ENCODE measurements at places on chromosomes 3 and 15.
A peak's percentile ranks its signal among the peaks of the same experiment; 100 is the strongest.

GRCh38 chr3:52838561-52839267 is 3.9 kb upstream of the MUSTN1 start:
- no peak for DNase-seq
- H3K4me1 ChIP-seq = peaks cover 34% of the 10 kb centered on the region
- no peak overlapping the region for H3K27ac ChIP-seq
- no peaks in the 10 kb centered on the region for H3K27me3 ChIP-seq
- H3K4me3 ChIP-seq = no peak overlapping the region

DNA sequence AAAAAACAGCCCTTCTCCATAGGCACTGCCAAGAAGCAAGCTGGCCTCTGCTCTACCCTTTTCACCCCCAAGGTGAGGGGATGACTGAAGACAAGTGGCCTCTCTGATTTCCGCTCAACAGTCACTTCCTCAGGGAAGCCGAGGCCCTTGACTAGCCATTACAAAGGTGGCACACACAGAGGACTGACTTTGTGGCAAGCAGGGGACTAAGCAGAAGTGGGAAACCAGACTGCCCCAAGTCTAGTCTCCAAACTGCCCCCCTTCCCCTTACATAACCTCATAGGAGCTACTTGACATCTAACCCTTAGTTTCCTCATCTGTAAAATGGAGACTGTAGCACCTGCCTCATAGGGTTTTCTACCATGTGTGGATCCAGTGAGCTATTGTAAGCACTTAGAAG is 118.9 kb downstream of the FOXP1 start:
- peaks cover 85% of the 10 kb centered on the region for H3K4me1 ChIP-seq
- no peak for DNase-seq
- peaks cover 60% of the 10 kb centered on the region for H3K36me3 ChIP-seq
- H3K27ac ChIP-seq = peak overlapping the region; percentile 23
- H3K27me3 ChIP-seq = no peaks in the 10 kb centered on the region

- no peak overlapping the region for H3K4me3 ChIP-seq
- H3K27me3 ChIP-seq = no peaks in the 10 kb centered on the region
- H3K27ac ChIP-seq = no peak overlapping the region
- no peak for DNase-seq
Observed at GRCh38 chr3:101870138-101870537, 20.8 kb downstream of the NFKBIZ start.

- DNase-seq = no peak
- no peaks in the 10 kb centered on the region for H3K4me1 ChIP-seq
- no peaks in the 10 kb centered on the region for H3K27me3 ChIP-seq
- no peak overlapping the region for H3K27ac ChIP-seq
- no peak overlapping the region for H3K4me3 ChIP-seq
Observed at GRCh38 chr3:155963570-155963969, 93.1 kb downstream of the GMPS start.

DNA sequence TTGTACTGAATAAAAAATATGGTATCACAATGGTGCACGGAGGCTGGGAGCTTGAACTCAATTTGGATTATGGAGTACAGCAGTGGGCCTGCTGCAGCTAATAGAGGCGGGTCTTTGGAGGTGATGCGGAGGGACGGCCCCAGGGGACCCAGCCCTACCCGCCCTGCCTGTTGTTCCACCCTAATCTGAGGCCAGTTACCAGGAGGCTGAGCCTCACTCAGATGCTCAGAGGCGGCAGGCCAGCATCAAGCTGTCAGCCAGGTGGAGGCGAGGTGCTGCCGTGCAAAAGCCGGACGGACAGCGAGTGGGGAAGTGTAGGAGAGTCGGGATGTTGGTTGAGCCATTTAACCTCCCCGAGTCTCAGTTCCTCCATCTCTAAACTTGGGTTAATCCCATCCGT is 218.5 kb upstream of the RGMA start:
- H3K27ac ChIP-seq = no peak overlapping the region
- H3K4me3 ChIP-seq = no peak overlapping the region
- H3K36me3 ChIP-seq = no peaks in the 10 kb centered on the region
- H3K4me1 ChIP-seq = no peaks in the 10 kb centered on the region

DNA sequence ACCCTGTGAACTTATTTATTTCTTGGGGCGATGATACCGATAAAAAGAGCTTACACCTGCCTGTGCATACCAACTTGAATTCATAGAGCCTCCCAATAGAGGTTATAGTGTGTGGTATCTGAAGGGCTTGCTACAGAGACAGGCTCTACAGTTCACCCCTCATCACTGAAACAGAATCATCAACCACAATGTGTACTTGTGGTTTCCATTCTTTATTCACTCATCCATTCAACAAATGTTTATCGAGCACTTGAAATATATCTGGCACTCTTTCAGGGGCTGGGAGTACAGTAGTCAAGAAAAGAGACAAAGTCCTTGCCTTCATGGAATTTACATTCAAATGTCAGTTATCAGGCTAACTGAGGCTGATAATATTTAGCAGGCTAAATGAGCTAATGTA is 134.4 kb upstream of the SKOR1 start:
- DNase-seq = no peak
- peaks cover 24% of the 10 kb centered on the region for H3K36me3 ChIP-seq
- H3K27ac ChIP-seq = no peak overlapping the region
- peaks cover 4% of the 10 kb centered on the region for H3K4me1 ChIP-seq
- no peaks in the 10 kb centered on the region for H3K27me3 ChIP-seq

GRCh38 chr15:69859866-69860265 is 237.9 kb downstream of the TLE3 start:
- no peaks in the 10 kb centered on the region for H3K36me3 ChIP-seq
- peaks cover 3% of the 10 kb centered on the region for H3K27me3 ChIP-seq
- H3K4me1 ChIP-seq = peaks cover 25% of the 10 kb centered on the region
- no peak overlapping the region for H3K27ac ChIP-seq

DNA sequence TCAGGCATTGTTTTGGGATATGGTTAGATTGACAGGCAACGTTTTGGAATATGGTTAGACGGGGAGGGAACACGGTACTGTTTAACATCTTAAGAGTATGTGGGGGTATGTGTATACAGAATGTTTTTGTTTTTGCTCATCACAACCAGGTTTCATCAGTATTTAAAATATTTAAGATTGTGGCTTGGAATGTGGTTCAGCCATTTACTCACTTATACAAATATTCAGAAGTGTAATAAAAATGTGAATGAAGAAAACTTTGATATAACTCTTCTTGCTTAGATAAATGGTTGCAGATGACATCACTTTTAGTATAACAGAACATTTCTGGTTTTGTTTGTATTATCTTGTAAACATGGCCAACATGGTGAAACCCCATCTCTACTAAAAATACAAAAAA is 3.9 kb upstream of the PAK2 start:
- peaks cover 42% of the 10 kb centered on the region for H3K36me3 ChIP-seq
- H3K4me1 ChIP-seq = peaks cover 8% of the 10 kb centered on the region
- H3K27ac ChIP-seq = no peak overlapping the region
- no peaks in the 10 kb centered on the region for H3K27me3 ChIP-seq
- H3K4me3 ChIP-seq = no peak overlapping the region

GRCh38 chr3:128076483-128077201 is 24.4 kb downstream of the SEC61A1 start:
- peak overlapping the region; percentile 56 for H3K4me3 ChIP-seq
- peaks cover 29% of the 10 kb centered on the region for H3K4me1 ChIP-seq
- H3K27ac ChIP-seq = peak overlapping the region; percentile 29
- H3K27me3 ChIP-seq = peaks cover 2% of the 10 kb centered on the region

DNA sequence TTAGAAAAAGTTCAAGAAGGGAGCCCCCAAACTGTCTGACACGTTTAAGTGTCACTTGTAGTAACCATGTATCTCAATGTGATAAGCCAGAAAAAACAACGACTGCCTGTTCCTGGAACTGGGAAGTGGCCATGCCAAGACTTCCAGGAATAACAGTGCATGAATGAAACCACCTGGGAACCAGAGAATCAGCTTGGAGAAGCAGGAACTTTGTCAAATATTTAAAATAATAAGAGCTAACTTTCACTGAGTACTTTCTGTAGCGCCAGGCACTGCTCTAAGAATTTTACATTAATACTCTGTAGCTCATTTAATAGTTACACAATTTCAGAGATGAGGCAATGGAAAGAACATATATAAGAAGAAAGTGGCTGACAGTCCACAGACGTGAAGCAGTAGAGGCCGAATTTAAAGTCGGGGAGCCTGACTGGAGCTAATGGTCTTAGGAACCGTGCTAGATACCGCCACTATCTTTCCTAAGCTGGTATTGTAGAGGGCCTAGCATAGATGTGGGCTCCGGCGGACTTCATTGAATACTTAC is 876 bp downstream of the PLSCR1 start:
- no peaks in the 10 kb centered on the region for H3K27me3 ChIP-seq
- peak overlapping the region; percentile 95 for H3K27ac ChIP-seq
- DNase-seq = no peak

DNA sequence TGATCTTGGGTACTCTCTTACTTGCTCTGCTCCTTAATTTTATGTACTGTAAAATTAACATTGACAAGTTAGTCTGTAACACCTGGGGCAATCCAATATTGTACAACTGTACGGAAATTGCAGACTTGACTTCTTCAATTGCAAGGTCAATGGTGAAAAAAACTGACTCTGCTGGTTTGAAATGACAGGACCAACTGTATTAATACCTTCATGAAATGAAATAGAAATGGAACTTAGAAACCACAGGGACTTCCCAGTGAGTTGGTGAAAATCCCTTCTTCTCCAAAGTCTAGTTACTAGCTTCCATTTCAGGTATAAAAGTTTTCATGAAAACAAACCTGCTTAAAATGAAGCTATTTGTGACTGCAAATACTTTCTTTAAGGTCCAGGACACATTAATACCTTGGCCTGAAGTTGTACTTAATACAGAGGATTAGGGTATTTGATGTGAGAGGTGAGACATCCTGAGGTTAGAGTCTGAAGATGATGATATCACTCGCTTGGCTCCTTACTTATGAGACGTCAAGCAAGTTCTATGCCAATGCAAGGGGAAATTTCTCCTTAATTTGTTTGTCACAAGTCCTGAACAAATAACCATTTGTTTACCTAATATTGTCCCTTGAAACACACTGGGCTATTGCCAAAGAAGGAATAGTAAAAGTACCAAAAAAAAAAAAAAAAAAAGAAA is 226.2 kb upstream of the TP63 start:
- no peak for DNase-seq
- no peaks in the 10 kb centered on the region for H3K27me3 ChIP-seq

GRCh38 chr3:21274079-21274571 is 476.9 kb downstream of the ZNF385D start:
- no peaks in the 10 kb centered on the region for H3K4me1 ChIP-seq
- H3K27ac ChIP-seq = no peak overlapping the region
- no peaks in the 10 kb centered on the region for H3K36me3 ChIP-seq
- H3K4me3 ChIP-seq = no peak overlapping the region
- H3K27me3 ChIP-seq = no peaks in the 10 kb centered on the region
- no peak for DNase-seq

DNA sequence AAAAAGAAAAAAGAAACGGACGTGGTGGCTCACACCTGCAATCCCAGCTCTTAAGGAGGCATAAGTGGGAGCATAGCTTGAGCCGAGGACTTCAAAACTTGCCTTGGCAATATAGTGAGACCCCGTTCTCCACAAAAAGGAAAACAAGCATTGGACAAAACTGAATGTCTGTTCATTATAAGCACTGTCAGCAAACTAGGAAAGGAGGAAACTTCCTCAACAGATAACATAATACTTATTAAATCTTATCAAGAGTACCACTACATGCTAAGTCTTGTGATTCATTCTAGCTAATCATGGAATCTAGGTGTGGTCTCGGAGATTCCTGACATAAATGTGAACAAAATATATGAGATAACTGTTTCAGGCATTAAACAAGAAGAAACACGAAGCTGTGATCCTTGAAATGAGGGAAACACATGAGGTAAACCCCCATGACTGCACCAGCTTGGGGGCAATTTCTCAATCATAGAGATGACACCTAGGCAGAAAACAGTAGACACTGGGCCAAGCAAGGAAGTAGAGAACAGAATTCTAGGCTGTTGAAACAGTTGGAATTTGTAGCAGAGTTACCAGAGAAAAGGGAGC is 33.3 kb downstream of the TRPM7 start:
- H3K4me3 ChIP-seq = no peak overlapping the region
- H3K36me3 ChIP-seq = peaks cover 89% of the 10 kb centered on the region
- H3K4me1 ChIP-seq = peaks cover 25% of the 10 kb centered on the region
- H3K27me3 ChIP-seq = no peaks in the 10 kb centered on the region
- no peak for DNase-seq

DNA sequence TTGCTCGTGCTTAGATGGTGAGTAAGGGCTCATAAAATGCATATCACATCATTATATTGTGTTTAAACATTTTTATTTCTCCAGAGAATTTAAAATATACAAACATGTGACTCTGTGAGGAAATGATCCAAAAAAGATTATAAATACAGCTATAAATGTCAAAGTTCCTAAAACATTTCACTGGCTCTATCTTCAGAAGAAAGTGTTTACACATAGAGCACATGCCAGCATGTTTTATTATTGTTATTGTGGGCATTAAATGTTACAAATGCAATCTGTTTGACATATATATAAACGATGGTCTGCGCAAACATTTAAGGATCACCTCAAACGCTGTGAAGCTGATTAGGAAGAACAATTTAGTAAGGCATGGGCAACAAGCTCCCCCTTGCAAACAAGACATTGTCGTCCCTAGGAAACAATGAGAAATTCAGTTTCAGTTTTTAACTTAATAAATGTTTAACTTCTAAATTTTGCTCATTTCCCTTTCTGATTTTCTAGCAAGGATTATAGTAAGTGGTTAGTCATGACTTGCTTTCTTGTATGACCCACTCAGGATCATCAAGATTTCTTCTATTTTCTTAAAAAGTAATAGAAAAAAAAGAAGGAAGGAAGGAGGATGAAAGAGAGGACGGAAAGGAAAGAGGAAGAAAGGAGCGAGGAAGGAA is 207.5 kb downstream of the SATB1 start:
- H3K4me1 ChIP-seq = peaks cover 15% of the 10 kb centered on the region
- H3K36me3 ChIP-seq = no peaks in the 10 kb centered on the region
- H3K27me3 ChIP-seq = no peaks in the 10 kb centered on the region
- peak overlapping the region; percentile 56 for H3K27ac ChIP-seq
- DNase-seq = no peak

DNA sequence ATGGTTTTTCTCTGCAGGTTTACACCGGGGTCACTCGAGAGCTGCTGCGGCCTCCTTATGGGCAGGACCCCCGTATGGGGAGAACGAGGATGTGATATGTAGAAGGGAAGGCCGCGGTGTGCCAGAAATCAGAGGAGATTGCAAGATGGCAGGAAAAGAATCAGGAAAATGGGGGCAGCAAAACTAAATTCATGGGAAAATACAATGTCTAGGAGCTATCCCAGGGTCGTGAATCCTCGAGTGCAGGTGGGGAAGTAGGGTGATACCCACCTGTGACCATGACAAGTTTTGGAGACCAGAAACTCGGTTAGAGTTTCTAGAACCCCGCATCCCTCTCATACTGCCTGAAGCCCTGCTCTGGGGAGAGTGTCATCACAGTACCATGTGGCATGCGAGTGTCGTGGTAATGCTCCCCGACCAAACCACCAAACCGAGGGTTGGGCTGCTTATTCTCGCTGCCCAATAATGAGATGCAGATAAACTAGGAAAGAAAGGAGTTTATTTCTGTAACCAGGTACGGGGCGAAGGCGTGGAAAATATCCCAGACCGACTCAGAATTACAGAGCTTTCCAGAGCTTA is 781 bp downstream of the TRNT1 start:
- H3K27me3 ChIP-seq = no peaks in the 10 kb centered on the region
- peak; percentile 60 for DNase-seq
- peaks cover 42% of the 10 kb centered on the region for H3K4me1 ChIP-seq
- H3K4me3 ChIP-seq = peak overlapping the region; percentile 98

- no peaks in the 10 kb centered on the region for H3K36me3 ChIP-seq
- no peaks in the 10 kb centered on the region for H3K4me1 ChIP-seq
- DNase-seq = no peak
- no peak overlapping the region for H3K4me3 ChIP-seq
- no peaks in the 10 kb centered on the region for H3K27me3 ChIP-seq
- no peak overlapping the region for H3K27ac ChIP-seq
Observed at GRCh38 chr3:178900029-178900646, 171.5 kb downstream of the ZMAT3 start.

- H3K4me1 ChIP-seq = peaks cover 9% of the 10 kb centered on the region
- no peak overlapping the region for H3K27ac ChIP-seq
- no peaks in the 10 kb centered on the region for H3K27me3 ChIP-seq
Observed at GRCh38 chr3:122067588-122068240, 12.6 kb downstream of the CD86 start.
